Activated CD4-positive, alpha-beta T cell treated with anti-CD3 and anti-CD28 coated beads for 48 hours (primary cell): ENCODE measurements at places on chromosomes 3 and 15.

- DNase-seq, result no peak
These were observed 262.8 kb upstream of the ST8SIA2 start for GRCh38 chr15:92130906-92131305.

GRCh38 chr3:161558236-161558635 is 61.6 kb downstream of the OTOL1 start:
- DNase-seq, result no peak

GRCh38 chr15:48803877-48804276 is 7.0 kb downstream of the CEP152 start:
- DNase-seq, result no peak

DNA sequence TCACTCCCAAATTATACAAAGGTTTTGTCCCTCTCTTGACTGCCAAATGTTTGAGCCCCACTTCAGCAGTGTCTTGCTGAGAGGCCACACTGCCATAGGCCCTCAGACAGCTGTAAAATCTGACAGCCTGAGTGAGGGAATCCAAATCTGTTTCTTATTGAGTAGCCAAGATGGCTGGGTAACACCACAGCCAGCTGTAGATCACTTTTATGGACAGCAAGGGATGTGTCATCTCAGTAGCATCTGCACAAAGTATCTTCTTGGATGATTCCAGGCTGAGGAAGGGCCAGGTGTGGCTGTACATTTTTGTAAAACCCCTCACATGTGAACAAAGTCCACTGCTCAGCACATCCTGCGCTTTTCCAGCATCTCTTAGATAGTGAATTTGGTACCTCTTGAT is 237.0 kb upstream of the LRTM1 start:
- DNase-seq, result no peak

GRCh38 chr3:125594125-125594524 is 1.2 kb downstream of the OSBPL11 start:
- no peak for DNase-seq

DNA sequence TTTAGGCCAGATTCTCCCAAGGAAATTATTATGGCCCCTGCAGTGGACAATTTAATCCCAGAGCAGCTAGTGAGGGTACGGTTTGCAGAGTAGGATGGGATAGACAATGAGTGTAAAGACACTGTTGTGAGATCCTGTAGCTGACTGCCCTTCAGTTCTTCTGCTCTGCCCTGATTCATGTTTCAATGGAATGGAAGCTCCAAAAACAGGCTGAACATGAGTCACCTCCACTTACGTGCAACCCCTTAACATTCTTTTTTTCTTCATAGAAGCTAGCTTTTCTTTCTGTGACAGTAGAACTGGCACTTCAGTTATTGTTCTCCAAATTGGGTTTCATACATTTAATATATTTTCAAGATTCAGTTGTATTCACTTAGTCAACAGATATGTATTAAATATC is 32.1 kb downstream of the CLDN18 start:
- no peak for DNase-seq

- DNase-seq, result no peak
These were observed 84.1 kb downstream of the RARB start for GRCh38 chr3:25511972-25512721.

DNA sequence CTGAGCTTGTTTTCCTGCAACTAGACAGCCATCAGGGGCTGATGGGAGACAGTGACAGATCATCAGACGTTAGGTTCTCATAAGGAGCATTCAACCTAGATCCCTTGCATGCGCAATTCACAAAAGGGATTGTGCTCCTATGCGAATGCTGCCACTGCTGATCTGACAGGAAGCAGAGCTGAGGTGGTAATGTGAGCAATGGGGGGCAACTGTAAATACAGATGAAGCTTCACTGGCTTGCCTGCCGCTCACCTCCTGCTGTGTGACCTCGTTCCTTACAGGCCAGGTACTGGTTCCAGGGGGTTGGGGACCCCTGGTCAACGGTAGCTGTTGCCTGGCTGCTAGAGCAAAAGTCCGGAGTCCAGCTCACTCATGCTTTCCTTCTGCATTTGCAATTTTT is 26.4 kb upstream of the KCNAB1 start:
- no peak for DNase-seq

GRCh38 chr3:138848696-138849095 is 14.0 kb upstream of the PIK3CB start:
- no peak for DNase-seq

DNA sequence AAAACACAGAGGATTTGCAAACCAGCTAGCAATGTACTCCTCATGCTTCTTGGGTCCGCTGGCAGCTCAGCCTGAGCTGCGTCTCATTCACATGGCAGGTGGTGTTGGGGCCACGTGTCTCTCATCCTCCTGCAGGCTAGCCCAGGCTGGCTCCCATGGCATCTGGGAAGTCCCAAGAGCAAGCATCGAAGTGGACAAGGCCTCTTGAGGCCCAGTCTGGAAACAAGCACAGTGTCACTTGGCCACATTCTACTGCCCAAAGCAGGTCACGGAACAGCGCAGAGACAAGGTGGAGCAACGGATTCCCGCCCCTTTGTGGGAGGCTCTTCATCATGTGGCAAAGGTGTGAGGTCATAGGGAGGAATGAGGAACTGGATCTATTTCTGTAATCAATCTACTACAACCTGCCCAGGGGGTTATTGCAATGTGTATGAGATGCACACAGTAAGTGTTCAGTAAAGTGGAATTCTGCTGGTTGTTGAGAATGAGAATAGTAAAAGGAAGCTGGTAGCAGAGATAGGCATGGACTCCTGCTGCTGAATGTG is 128.3 kb downstream of the TPRA1 start:
- no peak for DNase-seq

- DNase-seq, result no peak
These were observed 58.3 kb downstream of the BOC start for GRCh38 chr3:113269661-113270060.
